ENCODE measurements at places on chromosomes 2 and 18.

DNA sequence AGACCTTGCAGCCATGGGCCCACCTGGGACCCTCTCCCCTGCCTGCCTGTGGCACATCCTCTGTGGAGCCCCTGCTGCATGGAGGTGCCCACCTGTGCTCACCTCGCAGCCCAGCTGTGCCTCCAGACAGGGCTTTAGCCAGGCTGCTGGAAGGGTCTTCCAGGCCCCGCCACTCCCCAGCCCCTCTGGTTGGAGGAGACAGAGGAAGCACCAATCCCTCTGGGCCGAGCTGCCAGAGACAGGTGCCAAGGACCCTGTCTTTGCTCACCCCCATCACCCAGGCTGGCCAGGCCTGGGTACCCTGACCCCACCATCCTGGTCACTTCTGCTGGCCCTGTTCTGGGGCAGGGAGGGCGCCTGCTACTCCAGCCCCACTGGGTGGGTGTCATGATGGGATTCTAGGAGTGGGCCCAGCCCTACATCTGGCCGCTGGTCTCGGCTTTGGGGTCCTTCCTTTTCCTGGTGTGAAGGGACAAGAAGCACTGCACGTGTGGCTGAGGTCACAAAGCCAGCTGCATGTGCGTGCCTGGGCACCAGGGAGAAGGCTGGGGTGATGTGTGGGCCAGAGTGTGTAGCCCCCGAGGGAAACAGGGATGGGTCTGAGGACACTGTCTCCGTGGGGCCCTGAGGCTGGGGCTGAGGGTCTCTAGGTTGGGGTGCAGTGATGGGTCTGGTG is 9.3 kb upstream of the NEU4 start:
- no peak for DNase-seq

DNA sequence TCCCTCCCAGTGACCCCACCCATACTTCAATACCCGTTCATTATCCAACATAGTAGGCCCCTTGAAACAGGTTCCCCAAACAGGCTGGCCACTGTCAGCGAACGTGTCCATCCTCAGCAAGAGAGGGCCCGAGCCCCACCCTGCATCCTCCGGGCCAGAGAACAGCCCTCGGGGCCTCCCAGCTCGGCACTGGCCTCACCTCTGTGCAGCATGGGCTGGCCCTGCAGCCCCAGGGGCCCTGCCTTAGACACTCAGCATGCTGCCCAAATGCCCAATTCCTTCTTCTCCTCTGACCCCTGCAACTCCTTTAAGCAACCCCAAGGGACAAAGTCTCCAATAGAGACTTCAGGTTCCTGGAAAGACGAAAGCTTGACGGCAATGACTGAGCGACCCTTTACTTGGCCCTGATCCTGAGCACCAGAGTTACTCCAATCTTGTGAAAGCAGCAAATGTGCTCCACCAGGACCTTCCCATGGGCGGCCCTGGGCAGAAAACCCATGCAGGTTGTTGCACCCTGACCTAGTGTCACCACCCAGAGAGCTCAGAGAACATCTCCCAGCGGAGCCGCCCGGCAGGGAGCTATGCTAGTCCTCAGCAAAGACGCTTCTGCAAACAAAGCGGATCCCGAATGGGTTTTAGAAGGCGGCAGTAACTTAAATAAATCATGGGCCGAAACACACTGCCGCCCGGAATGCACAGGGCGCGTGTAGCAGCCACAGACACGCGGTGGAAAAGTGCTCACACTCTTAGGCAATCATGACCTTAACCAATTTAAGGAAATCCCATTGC is 782 bp downstream of the COL6A3 start:
- no peak for DNase-seq

DNA sequence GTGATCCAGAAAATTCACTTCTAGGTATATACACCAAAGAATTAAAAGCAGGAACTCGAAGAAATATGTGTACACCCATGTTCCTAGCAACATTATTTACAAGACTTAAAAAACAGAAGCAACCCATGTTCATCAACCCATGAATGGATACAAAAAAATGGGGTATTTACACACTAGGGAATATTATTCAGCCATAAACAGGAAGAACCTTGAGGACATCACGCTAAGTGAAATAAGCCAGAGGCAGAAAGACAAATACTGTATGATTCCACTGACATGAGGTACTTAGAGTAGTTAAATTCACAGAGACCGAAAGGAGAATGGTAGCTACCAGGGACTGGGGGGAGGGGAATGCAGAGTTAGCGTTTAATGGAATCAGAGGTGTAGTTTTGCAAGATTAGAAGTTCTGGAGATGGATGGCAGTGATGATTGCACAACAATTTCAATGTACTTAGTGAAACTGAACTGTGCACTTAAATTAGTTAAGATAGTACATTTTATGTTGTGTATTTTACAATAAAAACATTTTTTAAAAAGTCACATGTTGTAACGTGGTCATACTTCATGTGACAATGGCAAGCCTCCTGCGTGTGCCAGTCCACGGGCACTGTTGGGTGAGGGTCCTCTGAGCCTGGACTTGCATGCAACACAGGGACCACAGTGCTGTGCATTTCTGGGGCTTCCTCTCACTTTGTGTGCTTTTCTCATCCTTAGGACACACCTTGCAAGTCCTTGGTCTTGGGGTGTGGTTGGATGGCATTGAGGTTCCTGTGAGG is 206.1 kb upstream of the HDAC4 start:
- no peak for DNase-seq

GRCh38 chr2:237866101-237866621 is 6.7 kb downstream of the RAMP1 start:
- DNase-seq = no peak

DNA sequence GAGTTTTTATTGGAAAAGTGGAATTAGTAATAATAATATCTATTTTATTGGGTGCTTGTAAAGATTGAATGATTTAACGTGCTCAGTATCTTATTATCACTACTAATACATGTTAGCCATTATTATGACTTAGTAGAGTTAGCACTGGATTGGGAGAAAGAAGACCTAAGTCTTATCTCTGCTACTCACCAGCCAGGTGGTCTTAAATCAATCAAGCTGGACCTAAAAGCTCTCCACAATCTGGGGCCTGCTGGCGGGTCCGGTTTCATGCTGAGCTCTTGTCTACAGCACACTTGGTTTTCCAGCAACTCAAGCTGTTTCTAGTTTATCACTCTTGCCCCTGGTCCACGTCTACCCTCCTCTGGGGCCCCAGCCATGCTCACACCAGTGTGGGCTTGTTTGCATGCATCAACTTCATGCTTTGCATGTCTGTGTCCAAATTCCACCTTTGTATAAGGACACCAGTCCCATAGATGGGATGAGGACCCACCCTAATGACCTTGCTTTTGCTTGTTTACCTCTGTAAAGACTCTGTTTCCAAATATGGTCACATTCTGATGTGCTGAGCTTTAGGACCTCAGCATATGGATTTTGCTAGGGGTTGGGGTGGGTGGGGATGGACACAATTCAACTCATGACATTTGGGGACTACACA is 363.1 kb downstream of the LPIN1 start:
- DNase-seq = no peak

GRCh38 chr2:240508832-240509545 is 48.8 kb downstream of the ANKMY1 start:
- no peak for DNase-seq

- no peak for DNase-seq
Measured at GRCh38 chr18:362311-363290, 94.8 kb upstream of the THOC1 start.

DNA sequence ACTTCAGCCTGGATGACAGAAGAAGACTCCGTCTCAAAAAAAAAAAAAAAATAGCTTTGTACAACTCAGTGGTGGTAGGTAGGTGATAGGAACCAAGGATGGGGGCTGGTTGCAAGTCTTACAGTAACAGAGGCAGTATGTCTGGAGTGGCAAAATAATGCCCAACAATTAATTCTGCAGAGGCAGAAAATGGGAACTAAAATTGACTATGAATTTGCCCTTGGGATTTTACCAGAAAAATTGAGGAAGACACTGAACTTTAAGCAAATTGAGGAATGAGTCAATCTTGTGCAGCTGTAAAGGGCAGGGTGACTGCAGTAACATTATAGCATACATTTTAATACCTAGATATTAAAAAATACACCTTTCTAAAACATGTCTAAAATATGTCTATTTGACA is 292.1 kb upstream of the FBXO11 start:
- no peak for DNase-seq

DNA sequence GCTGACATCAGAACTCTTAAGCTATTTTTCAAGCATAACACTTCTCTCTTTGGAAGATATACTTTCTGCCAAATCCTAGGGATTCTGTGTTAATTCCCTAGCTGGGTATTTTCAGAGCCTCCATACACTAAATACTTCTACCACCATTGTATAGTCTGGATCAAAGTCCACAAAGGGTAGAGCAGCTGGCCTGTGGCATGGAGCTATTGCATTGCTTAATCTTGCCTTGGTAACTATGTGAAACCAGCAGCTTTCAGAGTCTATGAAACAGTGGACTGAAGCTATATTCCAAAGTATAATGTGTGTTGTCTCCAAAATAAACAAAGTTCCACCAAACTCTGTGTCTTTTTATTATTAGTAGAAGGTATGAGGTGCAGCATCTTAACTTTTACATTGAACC is 296.9 kb upstream of the CDH19 start:
- DNase-seq = no peak

GRCh38 chr2:59237311-59237710 is 996.2 kb upstream of the FANCL start:
- no peak for DNase-seq

DNA sequence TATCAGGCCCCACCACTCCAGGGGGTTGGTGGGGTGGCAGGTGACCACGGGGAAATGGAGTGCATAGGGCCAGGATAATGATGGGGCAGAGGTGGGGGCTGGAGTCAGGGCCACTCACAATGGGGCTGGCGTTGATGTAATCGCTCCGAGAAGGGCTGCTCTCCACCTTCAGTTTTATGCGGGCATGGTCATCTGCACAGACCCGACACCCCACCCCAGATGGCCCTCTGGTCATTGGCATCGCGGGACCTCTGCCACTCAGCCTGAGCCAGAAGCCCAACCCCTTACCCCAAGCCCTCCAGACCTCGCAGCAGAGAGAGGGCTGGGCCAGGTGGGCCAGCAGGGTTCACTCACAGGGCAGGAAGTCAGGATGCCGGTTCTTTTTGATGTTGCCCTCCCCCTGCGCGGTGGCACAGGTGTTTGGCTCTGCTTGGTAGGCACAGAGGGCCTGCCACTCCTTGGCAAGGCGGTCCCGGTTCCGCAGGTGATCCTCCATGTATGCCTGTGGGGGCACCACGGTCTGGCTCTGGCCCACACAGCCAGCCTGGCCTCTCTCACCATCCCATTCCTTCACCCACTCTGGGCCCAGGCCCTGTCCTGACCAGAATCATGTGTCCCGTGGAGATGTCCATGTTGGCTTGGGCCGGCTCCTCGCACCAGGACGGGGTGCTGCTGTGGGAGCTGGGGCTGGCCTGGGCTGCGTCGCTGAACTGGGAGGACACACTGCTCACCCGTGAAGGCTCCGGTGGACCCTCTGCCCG is 12.4 kb downstream of the PTPRN start:
- no peak for DNase-seq

DNA sequence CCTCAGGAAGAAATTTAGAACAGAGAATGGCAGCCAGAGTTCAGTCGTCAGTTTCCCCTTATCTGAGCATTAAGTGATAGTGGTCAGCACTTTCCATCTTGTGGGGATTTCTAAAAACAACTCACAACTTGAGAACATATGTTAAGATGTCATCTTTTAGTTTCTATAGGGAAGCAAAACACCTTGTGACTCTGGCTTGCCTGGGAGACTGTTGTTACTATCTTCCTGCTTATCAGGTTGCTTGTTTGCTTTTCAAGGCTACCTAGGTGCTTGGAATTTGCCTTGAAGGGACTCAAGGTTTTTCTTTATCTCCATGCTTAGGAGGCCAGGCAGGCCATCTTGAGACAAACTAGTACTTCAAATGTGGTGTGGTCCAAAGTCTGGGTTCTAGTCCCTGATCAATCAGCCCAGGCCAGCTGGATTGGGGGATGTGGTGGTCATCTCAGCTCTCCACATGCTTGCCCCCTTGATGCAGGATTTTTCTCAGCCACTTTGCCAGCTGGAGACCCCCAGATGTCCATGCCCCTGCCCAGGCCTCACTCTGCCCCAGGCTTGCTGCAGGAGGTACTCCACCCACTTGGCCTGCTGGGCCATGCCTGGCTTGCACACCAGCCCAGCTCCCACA is 125.9 kb downstream of the LYPD1 start:
- DNase-seq = no peak

- no peak for DNase-seq
Measured at GRCh38 chr2:37091873-37092272, 7.6 kb downstream of the GPATCH11 start.

GRCh38 chr2:71313016-71313766 is 18.4 kb upstream of the ZNF638 start:
- DNase-seq = no peak

DNA sequence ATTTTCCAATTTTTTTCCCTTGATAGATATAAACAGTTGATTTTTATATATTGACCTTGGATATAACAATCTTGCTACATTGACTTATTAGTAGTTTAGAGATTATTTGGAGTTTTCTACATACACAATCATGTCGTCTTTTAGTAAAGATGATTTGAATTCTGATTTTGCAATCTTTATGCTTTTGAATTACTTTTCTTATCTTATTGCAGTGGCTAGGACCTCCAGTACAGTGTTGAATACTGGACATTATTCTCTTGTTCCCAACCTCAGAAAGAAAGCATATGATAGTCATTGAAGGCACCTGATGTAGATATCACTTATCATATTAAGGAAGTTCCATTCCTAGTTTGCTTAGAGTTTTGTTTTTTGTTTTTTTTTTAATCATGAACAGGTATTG is 90.2 kb downstream of the RAB3GAP1 start:
- DNase-seq = no peak

GRCh38 chr2:46273225-46273863 is 23.9 kb upstream of the EPAS1 start:
- DNase-seq = no peak

DNA sequence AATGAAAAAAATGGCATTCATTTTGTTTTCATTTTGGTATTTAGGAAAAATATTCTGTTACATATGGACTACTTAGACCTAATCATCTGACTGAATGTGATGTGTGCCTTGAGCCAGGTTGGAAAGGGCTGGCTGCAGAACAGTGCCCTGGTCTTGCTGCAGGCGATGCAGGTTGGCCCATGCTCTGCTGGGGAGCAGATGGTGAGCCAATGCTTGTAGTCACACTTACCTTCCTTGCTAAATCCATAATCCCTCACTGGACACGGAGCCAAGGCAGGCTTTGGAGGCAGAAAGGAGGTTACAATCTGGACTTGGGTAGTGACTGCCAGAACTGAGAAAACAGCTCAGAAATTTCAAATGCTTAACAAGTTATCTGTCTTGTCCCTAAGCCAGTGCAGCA is 228.7 kb downstream of the ARHGAP15 start:
- no peak for DNase-seq

DNA sequence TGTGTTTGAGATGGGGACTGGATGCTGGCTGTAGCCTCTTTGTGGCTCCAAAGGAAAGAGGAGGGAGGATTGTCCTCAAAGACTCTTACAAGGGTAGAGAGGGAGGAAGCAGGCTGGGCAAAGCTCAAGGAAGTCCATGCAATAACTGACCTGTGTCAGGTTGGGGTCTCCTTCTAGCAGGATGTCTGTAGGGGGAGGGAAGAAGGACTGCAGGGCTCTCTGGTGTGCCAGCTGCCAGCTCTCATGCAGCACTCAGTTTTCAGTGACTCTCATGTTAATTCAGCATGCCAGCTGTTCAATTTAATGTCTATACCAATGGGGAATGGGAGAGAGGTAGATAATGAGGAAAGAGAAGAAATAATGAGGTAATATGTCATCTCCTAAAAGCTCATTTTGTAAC is 85.3 kb upstream of the RANBP2 start:
- DNase-seq = no peak

GRCh38 chr2:103656558-103656957 is 894.7 kb downstream of the TMEM182 start:
- no peak for DNase-seq

- DNase-seq = no peak
Measured at GRCh38 chr2:9703701-9704221, 73.0 kb upstream of the YWHAQ start.

- no peak for DNase-seq
Measured at GRCh38 chr2:219280651-219281050, 1.5 kb downstream of the DNAJB2 start.

Data from stimulated activated CD8-positive, alpha-beta memory T cell treated with anti-CD3 and anti-CD28 coated beads, Interleukin-12 subunit alpha, Interleukin-12 subunit beta, amount 100 ng/mL, for 4 hours (primary cell).